ENCODE measurements at places on chromosomes 3 and 15. TPM values are rescaled to one million over a fixed set of nuclear protein-coding genes. Genes with fewer than 3 reads are reported as not detected.

DNA sequence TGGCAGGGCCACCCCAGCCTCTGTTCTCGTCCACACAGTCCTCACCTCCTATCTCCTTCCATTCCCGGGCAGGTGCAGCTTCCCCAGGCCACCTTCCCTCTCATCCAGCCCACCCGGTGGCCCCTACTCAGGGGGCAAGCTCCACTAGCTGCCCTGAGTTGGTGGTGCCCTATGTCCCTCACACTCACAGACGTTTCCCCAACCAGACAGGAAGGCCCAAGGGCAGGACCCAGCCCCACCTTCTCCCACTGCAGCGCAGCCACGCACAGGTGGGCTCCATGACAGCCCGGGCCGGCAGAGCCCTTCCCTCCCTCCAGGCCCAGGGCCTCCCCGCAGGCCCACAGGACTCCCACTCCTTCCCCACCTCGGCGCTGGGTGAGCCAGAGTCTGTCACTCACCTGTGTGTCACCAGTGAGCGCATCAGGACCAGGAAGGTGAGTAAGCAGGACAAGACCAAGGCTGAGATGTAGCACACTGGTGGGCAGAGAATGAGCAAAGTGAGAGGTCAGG lies 11.1 kb downstream of the ISLR start:
- DNase-seq: no peak

NR2F2 gene
- total RNA-seq: not detected

DNA sequence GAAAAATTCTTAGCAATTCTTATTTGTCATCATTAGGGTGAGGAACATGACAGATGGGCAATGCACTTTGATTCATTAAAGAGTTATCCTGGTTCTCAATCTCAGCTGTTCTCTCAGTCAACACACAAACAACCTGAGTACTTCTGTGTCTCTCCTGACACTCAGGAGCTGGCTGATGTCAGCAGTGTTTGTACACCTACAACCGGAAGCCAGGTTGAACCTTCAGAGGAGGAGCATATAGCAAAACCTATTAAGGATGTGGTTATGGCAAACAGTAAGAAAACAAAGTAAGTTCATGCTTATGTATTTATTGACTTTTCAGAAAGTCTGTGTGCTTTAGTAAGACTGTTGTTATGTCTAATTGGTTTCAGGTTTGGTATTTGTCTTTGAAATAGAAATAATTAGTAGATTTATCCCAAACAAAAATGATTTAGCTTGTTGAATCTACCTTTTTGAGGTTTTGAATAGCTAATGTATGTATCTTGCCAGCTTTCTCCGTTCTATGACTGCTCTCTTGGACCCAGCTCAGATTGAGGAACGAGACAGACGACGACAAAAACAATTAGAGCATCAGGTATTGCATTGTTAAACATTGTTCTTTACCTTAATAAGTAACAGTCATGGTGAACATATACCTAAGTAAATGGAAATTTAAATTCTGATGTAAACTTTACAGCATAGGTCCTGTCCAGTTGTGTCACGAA lies 36.6 kb downstream of the CCDC66 start:
- DNase-seq: peak; percentile 20

GRCh38 chr15:33699691-33700447 lies 268.4 kb upstream of the CHRM5 start:
- no peak for DNase-seq

GPR176 gene
- 0.47 TPM for total RNA-seq

- DNase-seq: no peak
Measured at GRCh38 chr3:73563896-73564582, 60.7 kb downstream of the PDZRN3 start.

CEMIP gene
- total RNA-seq: not detected

- DNase-seq: no peak
Measured at GRCh38 chr3:53764026-53764775, 82.0 kb downstream of the CHDH start.

SERPINI2 gene
- not detected for total RNA-seq

- no peak for DNase-seq
Measured at GRCh38 chr3:81375921-81376320, 385.5 kb downstream of the GBE1 start.

DNA sequence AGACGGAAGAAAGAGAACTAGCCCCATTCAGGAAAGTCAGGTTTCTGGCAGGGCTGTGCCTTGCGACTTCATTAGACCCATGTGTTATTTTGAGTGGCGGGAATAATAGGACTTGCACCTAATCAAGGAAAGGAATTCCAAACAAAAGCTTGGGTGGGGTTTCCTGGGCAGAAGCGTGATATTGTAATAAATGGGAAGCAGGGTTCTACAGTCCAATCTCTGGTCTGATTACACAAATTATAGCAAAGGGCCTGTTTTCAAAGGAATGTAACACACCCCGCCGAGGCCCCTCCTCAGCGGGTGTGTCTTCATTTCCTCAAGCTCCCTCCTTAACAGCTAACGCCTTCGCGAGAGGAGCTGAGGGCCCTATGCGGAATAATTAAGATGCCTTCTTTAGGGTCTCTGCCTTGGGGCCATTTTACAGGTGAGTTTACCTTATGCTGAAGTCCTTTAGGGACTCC lies 396.0 kb upstream of the C2CD4B start:
- no peak for DNase-seq

GRCh38 chr3:184283681-184284080 lies 7.9 kb downstream of the ECE2 start:
- no peak for DNase-seq

DNA sequence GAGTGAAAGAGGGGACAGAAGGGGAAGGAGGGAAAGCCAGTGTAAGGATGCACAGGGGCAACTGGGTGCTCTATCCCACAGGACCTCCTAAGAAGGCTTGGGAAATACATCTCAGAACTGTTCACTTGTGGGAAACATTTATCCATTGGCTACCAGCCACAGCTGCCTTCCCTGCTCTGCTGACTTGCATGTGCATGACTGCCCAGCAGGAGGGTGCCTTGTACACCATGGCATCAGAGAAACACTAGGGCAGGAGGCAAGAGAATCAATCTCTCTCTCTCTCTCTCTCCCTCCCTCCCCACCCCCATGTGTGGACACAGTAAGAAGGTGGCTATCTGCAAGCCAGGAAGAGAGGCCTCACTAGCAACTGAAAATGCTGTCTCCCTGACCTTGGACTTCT lies 62.9 kb upstream of the ZBTB38 start:
- DNase-seq: no peak

DNA sequence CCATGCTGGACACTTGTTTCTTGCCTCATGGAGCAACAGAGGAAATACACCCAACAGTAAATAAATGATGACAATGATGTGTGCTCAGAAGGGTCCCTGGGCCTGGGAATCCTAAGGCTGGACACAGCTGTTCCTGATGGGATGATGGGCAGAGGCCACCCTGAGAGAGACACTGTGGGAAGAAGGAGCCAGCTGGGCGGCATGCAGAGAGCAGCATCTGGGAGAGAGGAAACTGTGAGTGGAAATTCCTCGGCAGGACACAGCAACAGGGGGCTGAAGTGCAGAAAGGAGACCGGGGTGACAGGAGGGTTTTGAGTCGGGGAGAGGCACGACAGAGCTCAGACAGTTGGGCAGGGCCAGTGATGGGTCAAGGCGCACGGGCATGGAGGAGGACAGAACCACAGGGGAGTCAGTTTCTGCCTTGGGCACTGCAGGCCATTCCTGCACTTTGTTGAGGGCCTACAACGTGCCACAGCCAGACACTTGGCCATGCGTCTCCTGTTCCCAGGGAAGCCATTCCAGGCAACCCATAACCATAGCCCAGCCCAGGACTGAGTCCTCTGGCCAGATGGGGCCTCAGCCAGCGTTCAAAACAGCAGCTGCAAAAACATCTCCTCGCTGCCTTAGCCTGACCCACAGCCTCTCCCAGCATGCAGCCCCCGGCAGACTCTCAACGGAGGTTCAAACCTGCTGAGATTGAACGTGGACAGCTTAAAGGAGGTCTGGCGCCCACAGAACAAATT lies 36.7 kb upstream of the SLC6A1 start:
- no peak for DNase-seq

GRCh38 chr3:88002448-88002847 lies 56.4 kb downstream of the CGGBP1 start:
- no peak for DNase-seq

DNA sequence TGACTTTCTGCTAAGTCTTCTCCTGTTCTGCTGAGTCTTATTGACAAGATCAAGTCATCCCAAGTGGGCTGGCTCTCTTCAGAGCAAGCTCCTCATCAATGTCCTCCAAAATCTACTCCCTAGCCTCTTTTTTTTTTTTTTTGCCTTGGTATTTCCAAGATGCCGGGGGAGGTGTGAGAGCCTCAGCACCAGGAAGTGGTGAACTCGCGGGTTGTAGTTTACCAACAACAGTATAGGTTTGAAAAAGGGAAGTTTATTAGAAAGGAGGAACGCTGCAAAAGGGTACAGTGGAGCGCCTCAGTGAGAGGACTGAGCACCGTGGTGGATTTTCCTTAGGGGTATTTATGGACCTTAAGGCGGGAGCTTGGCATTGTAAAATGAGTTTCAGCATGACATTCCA lies 94.3 kb upstream of the SGO1 start:
- DNase-seq: no peak

- DNase-seq: no peak
Measured at GRCh38 chr3:115418583-115418982, 204.7 kb upstream of the GAP43 start.

SLC2A2 gene
- not detected for total RNA-seq

- no peak for DNase-seq
Measured at GRCh38 chr15:49810720-49811119, 189.9 kb downstream of the DTWD1 start.

DNA sequence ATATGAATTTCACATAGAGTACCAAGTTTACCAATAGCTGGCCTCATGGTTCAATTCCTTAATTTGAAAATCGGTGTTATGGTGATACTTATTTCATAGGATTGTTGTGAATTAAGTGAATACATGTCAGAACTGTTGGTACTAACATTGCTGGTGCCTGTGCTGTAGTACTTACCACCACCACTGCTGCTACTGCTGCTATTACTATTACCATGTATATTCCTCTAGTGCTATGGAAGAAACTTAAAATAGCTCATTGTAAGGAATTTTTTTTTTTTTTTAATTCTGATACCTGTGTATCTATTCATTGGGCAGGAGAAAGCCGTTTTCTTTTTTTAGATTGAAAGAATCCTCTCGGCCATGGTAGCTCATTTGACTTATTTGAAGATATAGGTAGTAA lies 3.6 kb downstream of the FYTTD1 start:
- no peak for DNase-seq

- DNase-seq: no peak
Measured at GRCh38 chr3:186160691-186161243, 51.9 kb upstream of the ETV5 start.

GRCh38 chr3:37075955-37076354 lies 82.6 kb downstream of the MLH1 start:
- no peak for DNase-seq

TAGLN3 gene
- total RNA-seq: 0.49 TPM
